ENCODE measurements at places on chromosomes 5 and 9. TPM values are rescaled to one million over a fixed set of nuclear protein-coding genes. Genes with fewer than 3 reads are reported as not detected.
A peak's percentile ranks its signal among the peaks of the same experiment; 100 is the strongest.

- H3K4me1 ChIP-seq, result peaks cover 54% of the 10 kb centered on the region
- H3K4me3 ChIP-seq, result peak overlapping the region; percentile 98
- DNase-seq, result no peak
- peaks cover 4% of the 10 kb centered on the region for H3K36me3 ChIP-seq
- peak overlapping the region; percentile 99 for H3K27ac ChIP-seq
Observed at GRCh38 chr5:138544181-138545134, 1.4 kb upstream of the ETF1 start.

DNA sequence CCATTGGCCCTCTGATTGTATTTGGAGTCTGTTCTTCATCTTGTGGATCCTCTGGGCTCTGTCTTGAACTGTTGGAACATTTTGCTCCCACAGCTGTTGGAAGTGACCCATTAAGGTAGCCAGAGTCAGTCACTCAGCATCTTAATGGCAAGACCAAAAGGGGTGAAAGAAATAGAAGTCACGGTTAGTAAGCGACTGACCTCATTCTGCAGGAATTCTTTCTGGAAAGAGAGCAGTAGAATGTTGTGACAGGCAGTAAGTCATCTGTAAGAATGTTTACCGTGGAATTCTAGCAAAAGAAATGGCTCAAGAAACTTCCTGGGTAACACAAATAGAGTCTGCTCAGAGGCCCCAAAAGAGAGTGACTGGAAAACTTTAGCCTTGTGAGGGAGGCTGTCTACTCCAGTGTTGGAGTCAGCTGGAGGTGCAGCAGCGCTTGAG lies 28.6 kb upstream of the TNC start:
- H3K4me1 ChIP-seq, result peaks cover 21% of the 10 kb centered on the region
- H3K27me3 ChIP-seq, result peaks cover 28% of the 10 kb centered on the region
- no peak overlapping the region for H3K4me3 ChIP-seq
- no peak overlapping the region for H3K27ac ChIP-seq
- peaks cover 2% of the 10 kb centered on the region for H3K36me3 ChIP-seq

DNA sequence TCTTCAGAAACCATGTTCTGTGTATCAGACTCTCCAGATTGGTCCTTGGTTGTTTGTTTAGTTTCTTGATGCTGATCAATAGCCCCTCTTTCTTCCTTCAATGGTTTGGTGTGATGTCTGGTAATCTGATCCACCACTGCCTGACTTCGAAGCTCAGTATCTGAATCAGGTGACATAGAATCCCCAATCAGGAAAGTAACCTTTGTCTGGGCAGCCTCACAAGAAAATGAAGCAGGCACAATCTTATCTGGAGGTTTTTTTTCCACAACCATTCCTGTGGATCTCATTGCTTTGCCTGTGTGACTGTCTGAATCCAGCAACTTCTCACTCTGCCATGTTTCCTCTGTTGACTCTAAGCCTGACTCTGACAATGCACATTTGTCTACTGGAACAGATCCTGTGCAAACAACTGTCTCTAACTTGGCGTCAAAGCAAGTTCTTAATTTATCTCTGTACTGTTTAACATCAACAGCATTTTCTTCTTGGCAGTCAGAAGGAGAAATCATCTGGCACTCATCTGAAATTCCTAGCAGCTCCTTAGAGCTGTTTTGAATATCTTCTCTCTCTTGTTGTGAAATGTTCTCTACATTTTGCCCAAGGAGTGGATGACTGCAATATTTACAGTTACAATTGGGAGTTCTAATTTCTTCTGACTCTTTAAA lies 37.1 kb upstream of the RAPGEF6 start:
- no peaks in the 10 kb centered on the region for H3K27me3 ChIP-seq
- peaks cover 66% of the 10 kb centered on the region for H3K36me3 ChIP-seq
- peaks cover 36% of the 10 kb centered on the region for H3K4me1 ChIP-seq
- H3K27ac ChIP-seq, result peak overlapping the region; percentile 62
- H3K4me3 ChIP-seq, result no peak overlapping the region
- DNase-seq, result no peak

GRCh38 chr5:28324174-28324573 lies 1285.8 kb upstream of the CDH9 start:
- no peaks in the 10 kb centered on the region for H3K27me3 ChIP-seq
- no peak overlapping the region for H3K27ac ChIP-seq
- no peak overlapping the region for H3K4me3 ChIP-seq
- H3K36me3 ChIP-seq, result no peaks in the 10 kb centered on the region

DNA sequence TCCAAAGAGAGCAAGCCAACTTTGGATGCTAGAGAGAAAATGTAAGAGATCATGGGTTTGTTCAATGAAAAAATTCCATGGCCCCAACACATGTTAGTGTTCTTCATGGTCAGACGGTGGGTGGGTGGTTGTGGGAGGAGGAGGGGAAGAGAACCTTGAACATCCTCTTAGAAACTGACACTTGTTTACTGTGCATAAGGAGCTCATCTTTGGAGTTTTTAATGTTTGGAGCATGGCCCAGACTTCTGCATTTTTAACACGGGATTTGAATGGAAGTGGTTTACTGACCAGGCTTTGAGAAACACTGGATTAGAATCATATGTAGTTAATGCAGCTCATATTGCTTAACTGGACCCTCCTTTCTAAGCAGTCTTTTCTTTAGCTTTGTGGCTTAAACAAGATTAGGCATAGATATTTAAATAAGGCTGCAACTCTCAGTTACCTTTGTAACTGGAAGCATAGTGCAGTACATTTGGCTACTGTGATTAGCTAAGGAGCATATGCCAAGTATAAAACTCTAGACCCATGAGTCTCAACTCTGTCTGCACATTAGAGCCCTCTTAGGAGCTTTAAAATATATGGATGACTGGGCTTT lies 60.1 kb downstream of the FOCAD start:
- H3K27ac ChIP-seq, result no peak overlapping the region
- peaks cover 18% of the 10 kb centered on the region for H3K36me3 ChIP-seq
- DNase-seq, result no peak

DNA sequence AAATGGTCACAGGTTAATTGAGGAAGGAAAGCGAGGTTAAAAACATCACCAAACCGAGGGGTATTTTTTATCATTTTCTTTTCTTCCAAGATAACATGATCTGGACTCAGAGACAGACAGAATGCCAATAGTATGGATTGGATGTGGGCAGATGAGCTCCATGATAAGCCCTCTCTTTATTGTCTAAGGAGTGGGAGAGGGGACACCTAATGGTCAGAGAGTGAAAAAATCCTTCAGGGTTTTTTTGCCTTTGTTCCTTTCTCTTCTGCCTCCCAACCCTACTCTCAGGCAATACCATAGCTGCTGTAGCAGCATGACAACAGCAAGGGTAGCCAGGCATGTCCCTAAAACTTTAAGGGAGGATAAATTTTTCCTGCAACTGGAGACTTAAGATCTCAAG lies 94.7 kb downstream of the DIRAS2 start:
- no peak overlapping the region for H3K4me3 ChIP-seq
- no peaks in the 10 kb centered on the region for H3K36me3 ChIP-seq
- DNase-seq, result no peak
- H3K27me3 ChIP-seq, result peaks cover 9% of the 10 kb centered on the region

GRCh38 chr9:96522366-96522765 lies 72.4 kb downstream of the HABP4 start:
- no peaks in the 10 kb centered on the region for H3K36me3 ChIP-seq
- H3K27ac ChIP-seq, result no peak overlapping the region
- peaks cover 4% of the 10 kb centered on the region for H3K4me1 ChIP-seq

- no peak for DNase-seq
- peaks cover 35% of the 10 kb centered on the region for H3K4me1 ChIP-seq
- H3K27ac ChIP-seq, result peak overlapping the region; percentile 79
- H3K36me3 ChIP-seq, result peaks cover 21% of the 10 kb centered on the region
- H3K4me3 ChIP-seq, result peak overlapping the region; percentile 86
- H3K27me3 ChIP-seq, result peaks cover 7% of the 10 kb centered on the region
Observed at GRCh38 chr9:6414247-6414641, 1.2 kb downstream of the UHRF2 start.

DNA sequence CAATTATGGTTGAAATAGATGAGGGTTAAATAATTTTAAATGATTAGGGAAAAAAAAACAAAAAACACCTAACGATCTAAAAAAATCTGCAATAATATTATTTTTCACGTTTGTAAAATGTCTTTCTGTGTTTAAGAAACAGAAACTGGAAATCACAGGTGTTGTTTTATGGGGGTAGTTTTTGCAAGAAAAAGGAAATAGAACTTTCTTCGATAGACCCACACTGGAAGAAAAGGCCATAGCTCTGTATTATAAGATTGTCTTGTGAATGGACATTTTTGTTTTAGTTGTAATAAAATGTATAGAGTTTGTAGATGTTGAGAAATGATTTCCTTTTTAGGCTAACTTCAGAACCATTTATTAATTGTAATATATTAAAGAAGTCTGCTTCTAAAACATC lies 5.5 kb downstream of the CSNK1G3 start:
- peaks cover 10% of the 10 kb centered on the region for H3K36me3 ChIP-seq
- DNase-seq, result no peak
- peaks cover 48% of the 10 kb centered on the region for H3K4me1 ChIP-seq
- no peak overlapping the region for H3K27ac ChIP-seq
- no peaks in the 10 kb centered on the region for H3K27me3 ChIP-seq

- no peak overlapping the region for H3K27ac ChIP-seq
- H3K27me3 ChIP-seq, result no peaks in the 10 kb centered on the region
- no peaks in the 10 kb centered on the region for H3K4me1 ChIP-seq
- no peak overlapping the region for H3K4me3 ChIP-seq
Observed at GRCh38 chr5:147348046-147348445, 113.2 kb downstream of the STK32A start.

DNA sequence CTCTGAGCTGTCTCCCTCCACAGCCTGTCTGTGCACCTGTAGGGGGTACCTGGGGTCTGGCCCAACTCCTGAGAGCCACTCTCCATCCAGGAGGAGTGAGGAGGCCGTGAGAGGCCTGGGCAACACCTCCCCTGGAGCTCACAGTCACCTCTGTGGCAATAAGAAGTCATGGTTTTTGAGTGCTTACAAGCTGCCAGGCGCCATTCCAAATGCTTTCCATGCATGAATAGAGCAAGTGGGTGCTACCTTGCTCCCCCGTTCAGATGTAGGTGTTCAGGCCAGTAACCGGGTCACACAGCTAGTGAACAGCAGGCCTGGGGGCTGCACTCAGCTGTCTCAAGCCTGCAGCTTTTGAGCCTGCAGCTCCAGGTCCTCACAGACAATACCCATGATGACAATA lies 30.6 kb downstream of the CORO2A start:
- H3K4me1 ChIP-seq, result peaks cover 17% of the 10 kb centered on the region
- H3K27ac ChIP-seq, result peak overlapping the region; percentile 30
- no peak overlapping the region for H3K4me3 ChIP-seq
- peaks cover 6% of the 10 kb centered on the region for H3K36me3 ChIP-seq
- H3K27me3 ChIP-seq, result no peaks in the 10 kb centered on the region

DNA sequence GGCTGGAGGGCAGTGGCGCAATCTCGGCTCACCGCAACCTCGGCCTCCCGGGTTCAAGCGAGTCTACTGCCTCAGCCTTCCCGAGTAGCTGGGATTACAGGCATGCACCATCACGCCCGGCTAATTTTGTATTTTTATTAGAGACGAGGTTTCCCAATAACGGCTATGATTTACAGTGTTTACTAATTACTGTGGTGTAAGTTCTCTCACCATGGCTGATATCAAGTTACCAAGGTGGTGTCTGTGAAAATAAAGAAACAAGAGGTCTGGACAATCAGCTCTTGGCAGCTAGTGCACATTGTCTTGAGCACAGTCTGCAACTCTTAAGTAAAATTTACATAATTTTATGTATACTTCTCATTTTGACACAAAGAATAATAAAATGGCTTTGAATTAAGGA lies 385.5 kb upstream of the COX7C start:
- no peak overlapping the region for H3K27ac ChIP-seq
- H3K4me1 ChIP-seq, result no peaks in the 10 kb centered on the region
- H3K4me3 ChIP-seq, result no peak overlapping the region

DNA sequence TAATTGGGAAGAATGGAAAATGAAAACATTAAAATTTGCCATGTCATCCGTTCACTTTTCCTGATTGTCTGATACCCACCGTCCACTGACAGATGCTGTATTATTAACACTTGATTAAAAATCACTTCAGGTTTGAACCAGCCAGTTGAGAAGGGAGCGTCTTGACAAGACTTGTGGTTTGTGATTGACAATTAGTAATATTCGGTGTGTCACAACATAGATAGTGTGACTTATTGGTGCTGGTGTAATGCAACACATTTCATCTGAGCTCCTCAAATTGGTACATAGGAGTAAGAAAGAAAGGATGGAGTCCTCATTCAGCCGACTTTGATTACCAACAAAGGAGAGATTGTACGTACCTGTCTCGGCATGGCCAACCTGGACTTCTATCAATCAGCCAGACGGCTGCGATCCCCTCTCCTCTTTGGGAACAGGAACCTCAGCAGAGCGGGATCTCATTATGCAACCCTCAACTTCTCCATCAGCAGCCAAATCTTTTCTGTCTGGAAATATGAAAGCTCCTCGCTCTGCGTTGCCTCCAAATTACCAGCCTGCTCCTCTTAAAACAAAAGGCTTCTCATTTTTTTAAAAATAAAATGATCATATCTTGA lies 211.7 kb upstream of the MVB12B start:
- DNase-seq, result no peak
- H3K4me3 ChIP-seq, result no peak overlapping the region
- H3K36me3 ChIP-seq, result no peaks in the 10 kb centered on the region
- peaks cover 3% of the 10 kb centered on the region for H3K27me3 ChIP-seq

DNA sequence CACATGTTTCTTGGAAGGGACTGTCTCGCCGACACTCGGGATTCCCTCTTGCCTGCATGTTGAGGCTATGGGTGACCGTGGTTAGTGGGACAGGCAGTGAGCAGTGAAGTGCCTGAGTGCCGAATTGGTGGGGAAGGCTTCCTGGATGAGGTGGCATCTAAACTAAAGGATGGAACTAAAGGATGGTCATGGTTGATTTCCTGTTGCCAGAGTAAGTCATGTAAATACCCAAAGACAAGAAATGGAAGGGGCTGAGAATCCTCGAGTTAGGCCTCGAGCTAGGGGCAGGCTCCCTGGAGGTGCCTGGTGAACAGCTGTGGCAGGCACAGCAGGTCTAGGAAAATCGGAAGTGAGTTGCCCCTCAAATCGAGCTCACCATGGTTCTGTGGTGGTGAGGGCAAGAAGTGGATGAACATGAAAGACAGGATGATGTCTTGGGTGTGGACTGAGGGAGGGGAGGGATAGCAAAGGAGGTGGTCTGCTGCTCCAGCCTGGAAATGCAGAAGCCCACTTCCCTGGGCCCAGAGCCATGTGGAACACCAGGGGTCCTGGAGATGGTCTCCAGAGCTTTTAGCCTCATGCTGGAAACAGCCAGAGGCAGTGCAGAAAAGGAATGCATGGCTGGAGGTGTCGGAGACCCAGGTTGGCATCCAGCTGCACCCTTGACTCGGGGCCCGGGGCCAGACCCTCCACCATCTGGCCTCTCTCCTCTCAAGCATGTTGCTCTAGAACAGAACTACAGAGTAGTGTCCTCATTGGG lies 12.2 kb downstream of the CD74 start:
- peaks cover 31% of the 10 kb centered on the region for H3K36me3 ChIP-seq
- peaks cover 25% of the 10 kb centered on the region for H3K4me1 ChIP-seq
- no peaks in the 10 kb centered on the region for H3K27me3 ChIP-seq
- H3K4me3 ChIP-seq, result no peak overlapping the region
- no peak for DNase-seq

GRCh38 chr5:117615226-117615625 lies 1040.6 kb upstream of the SEMA6A start:
- DNase-seq, result no peak
- H3K4me3 ChIP-seq, result no peak overlapping the region
- no peaks in the 10 kb centered on the region for H3K36me3 ChIP-seq

GRCh38 chr9:97359147-97359546 lies 51.7 kb downstream of the CCDC180 start:
- H3K36me3 ChIP-seq, result peaks cover 3% of the 10 kb centered on the region
- no peak overlapping the region for H3K4me3 ChIP-seq
- no peaks in the 10 kb centered on the region for H3K27me3 ChIP-seq

The PCDHB12 gene
- total RNA-seq, result not detected

The DNAH5 gene
- total RNA-seq, result not detected

The SH2D3C gene
- total RNA-seq, result 64.6 TPM

The SLC22A4 gene
- not detected for total RNA-seq

The HDHD3 gene
- total RNA-seq, result 21.3 TPM

The NUDCD2 gene
- 36.2 TPM for total RNA-seq

The SLC34A3 gene
- not detected for total RNA-seq
